ENCODE measurements at places on chromosomes 4 and X. TPM values are rescaled to one million over a fixed set of nuclear protein-coding genes. Genes with fewer than 3 reads are reported as not detected.

DNA sequence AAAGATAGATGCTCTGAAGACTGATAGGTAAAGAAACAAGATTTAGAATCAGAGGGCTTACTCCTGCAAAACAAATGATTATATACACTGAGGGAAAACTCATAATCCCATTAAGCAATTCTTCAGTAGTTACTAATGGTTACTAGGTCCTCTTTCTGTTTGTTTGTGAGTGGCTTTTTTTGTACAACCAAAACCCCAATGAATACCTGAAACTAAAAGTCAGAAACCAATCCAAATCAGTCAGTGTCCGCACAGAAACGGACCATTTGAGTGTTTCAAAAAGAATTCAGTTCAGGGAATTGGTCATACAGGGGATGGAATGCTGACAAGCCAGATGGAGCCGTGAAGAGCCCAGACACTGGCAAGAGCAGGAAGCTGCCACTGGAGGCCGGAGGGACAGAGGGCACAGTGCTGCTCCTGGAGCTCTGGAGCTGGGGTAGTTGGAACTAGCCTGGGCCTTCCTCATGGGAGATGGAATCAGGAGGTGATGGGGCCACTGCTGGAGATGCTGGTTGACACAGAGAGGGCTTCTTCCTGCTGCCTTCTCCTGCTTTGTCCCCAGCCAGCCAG is 31.9 kb downstream of the SETD7 start:
- no peak for DNase-seq
- no peak overlapping the region for H3K4me3 ChIP-seq
- H3K4me1 ChIP-seq: no peaks in the 10 kb centered on the region
- H3K27ac ChIP-seq: no peak overlapping the region
- H3K36me3 ChIP-seq: no peaks in the 10 kb centered on the region

GRCh38 chr4:140662082-140662869 is 93.5 kb upstream of the UCP1 start:
- H3K27ac ChIP-seq: peak overlapping the region; percentile 70
- peak; percentile 60 for DNase-seq
- H3K36me3 ChIP-seq: peaks cover 41% of the 10 kb centered on the region
- H3K27me3 ChIP-seq: no peaks in the 10 kb centered on the region
- peaks cover 13% of the 10 kb centered on the region for H3K4me1 ChIP-seq

DNA sequence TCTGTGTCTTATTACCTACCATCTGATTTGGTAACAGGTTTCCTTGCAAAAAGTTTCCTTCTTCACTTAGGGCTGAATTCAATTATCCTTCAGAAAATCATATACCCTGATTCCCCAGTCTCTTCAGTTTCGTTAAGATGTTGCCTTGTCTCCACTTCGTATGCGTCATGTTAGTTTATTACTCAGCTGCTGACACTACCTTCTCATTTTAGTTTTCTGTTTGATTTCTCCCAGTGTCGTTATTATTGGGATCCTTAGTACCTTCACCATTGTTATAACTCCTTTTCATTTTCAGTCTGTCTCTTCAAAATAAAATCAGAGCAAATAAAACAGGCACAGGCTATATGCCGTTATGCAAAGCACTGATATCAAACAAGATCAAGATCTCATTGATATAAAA is 87.5 kb upstream of the RBPJ start:
- no peak for DNase-seq
- no peak overlapping the region for H3K4me3 ChIP-seq
- peaks cover 6% of the 10 kb centered on the region for H3K4me1 ChIP-seq
- no peak overlapping the region for H3K27ac ChIP-seq
- no peaks in the 10 kb centered on the region for H3K27me3 ChIP-seq

- H3K4me1 ChIP-seq: no peaks in the 10 kb centered on the region
- no peak overlapping the region for H3K4me3 ChIP-seq
These were observed 17.4 kb downstream of the CD40LG start for GRCh38 chrX:136665258-136665900.

- no peaks in the 10 kb centered on the region for H3K36me3 ChIP-seq
- no peak overlapping the region for H3K4me3 ChIP-seq
- H3K27ac ChIP-seq: no peak overlapping the region
These were observed 41.6 kb upstream of the NKRF start for GRCh38 chrX:119647552-119648420.

GRCh38 chrX:50442426-50443116 is 28.1 kb downstream of the DGKK start:
- no peak overlapping the region for H3K27ac ChIP-seq
- DNase-seq: no peak
- H3K4me3 ChIP-seq: no peak overlapping the region
- no peaks in the 10 kb centered on the region for H3K27me3 ChIP-seq

- no peak for DNase-seq
- H3K4me3 ChIP-seq: no peak overlapping the region
- H3K4me1 ChIP-seq: no peaks in the 10 kb centered on the region
- no peak overlapping the region for H3K27ac ChIP-seq
- no peaks in the 10 kb centered on the region for H3K27me3 ChIP-seq
These were observed 169.3 kb upstream of the FRMPD4 start for GRCh38 chrX:11968991-11969390.

DNA sequence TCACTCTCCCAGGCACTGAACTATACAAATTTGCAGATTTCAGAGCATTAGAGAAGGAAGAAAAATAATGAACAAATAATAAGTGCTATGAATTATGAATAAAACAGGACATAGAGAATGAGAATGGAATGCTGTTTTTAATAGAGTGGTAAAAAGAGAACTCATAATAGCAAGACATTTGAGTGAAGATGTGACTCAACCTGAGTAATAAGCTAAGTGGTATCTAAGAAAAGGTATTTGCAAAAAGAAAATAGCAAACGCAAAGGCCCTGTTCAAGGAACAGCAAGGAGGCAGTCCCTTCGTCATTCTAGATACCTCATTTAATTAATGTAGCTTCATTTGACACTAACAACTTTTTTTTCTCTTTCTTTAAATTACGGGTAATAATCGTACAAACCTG is 1910.0 kb upstream of the TENM3 start:
- no peak overlapping the region for H3K27ac ChIP-seq
- H3K36me3 ChIP-seq: no peaks in the 10 kb centered on the region
- H3K27me3 ChIP-seq: no peaks in the 10 kb centered on the region
- no peak overlapping the region for H3K4me3 ChIP-seq
- no peaks in the 10 kb centered on the region for H3K4me1 ChIP-seq

GRCh38 chr4:52107336-52107735 is 56.2 kb downstream of the SPATA18 start:
- no peak for DNase-seq
- H3K4me3 ChIP-seq: no peak overlapping the region
- no peak overlapping the region for H3K27ac ChIP-seq
- H3K27me3 ChIP-seq: no peaks in the 10 kb centered on the region

GRCh38 chr4:114727461-114727860 is 128.9 kb downstream of the UGT8 start:
- H3K27ac ChIP-seq: no peak overlapping the region
- H3K4me3 ChIP-seq: no peak overlapping the region
- no peaks in the 10 kb centered on the region for H3K4me1 ChIP-seq
- no peak for DNase-seq
- no peaks in the 10 kb centered on the region for H3K36me3 ChIP-seq
- no peaks in the 10 kb centered on the region for H3K27me3 ChIP-seq

DNA sequence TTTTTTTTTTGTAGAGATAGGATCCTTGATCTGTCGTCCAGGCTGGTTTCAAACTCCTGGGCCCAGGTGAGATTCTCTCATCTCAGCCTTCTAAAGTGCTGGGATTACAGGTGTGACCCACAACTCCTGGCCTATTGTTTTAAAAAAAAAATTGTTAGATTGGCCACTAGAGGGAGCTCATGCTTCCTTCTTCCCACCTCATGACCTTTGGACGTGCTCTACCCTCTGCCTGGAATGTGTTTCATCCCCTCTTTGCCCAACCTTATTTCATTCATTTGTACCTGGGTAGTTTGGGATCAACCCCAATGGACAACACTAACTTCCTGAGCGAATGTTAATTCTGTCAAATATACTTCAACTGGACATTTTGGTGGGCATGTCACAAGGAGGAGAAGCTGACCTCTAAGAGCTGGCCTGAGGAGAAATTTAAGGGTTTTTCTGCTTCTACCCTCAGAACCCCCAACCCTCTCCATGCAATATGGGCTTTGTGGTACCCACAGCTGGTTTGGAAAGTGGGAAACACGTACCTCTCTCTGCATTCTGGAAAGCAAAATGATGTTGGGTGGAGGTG is 6.4 kb downstream of the PPEF2 start:
- H3K27me3 ChIP-seq: no peaks in the 10 kb centered on the region
- no peaks in the 10 kb centered on the region for H3K36me3 ChIP-seq
- H3K4me3 ChIP-seq: no peak overlapping the region
- no peak overlapping the region for H3K27ac ChIP-seq
- peaks cover 4% of the 10 kb centered on the region for H3K4me1 ChIP-seq

BEND4 gene
- 1.2 TPM for polyA plus RNA-seq

STPG2 gene
- polyA plus RNA-seq: 0.36 TPM

SMIM10 gene
- 2.8 TPM for polyA plus RNA-seq

BDH2 gene
- 214 TPM for polyA plus RNA-seq

SHOX gene
- polyA plus RNA-seq: 0.01 TPM

GYPE gene
- polyA plus RNA-seq: 0.70 TPM

Measured in large intestine (tissue), 12 donors.